T47D (cell line): ENCODE measurements at places on chromosomes 16 and 17.

GRCh38 chr16:66670691-66671388, 25.7 kb downstream of the CMTM4 start:
- DNase-seq: no peak

DNA sequence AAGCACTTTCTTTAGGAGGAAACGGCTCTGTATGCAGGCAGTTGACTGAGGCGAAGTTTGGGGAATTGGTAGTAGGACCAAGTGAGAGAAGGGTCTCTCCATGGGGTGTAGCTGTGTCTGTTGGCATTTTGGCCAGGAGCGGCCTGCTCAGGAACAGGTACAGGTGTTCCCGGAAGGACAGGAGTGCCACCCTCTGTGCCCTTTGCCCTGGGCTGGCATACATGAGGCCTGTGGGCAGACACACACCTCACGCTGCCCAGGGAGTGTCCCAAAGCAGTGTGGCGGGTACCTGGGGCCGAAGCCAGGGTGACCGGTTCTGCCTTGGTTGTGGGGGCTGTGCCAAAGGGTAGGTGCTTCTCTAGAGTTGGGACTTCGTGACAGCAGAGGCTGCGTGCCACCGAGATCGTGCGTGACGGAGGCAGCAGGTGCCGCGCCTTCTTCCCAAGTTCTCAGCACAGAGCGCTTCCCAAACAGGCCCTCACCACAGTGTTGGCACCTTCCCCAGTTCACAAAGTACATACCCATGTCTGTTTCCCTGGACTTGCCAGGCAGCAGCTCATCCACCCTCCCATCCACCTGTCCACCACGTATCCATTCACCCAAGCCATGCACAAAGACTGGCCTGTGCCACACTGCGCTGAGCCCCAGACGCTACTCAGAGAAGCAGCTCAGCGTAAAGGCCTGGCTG, 19.9 kb upstream of the TCF25 start:
- no peak for DNase-seq

GRCh38 chr17:8946476-8946875, 19.0 kb downstream of the PIK3R5 start:
- no peak for DNase-seq

DNA sequence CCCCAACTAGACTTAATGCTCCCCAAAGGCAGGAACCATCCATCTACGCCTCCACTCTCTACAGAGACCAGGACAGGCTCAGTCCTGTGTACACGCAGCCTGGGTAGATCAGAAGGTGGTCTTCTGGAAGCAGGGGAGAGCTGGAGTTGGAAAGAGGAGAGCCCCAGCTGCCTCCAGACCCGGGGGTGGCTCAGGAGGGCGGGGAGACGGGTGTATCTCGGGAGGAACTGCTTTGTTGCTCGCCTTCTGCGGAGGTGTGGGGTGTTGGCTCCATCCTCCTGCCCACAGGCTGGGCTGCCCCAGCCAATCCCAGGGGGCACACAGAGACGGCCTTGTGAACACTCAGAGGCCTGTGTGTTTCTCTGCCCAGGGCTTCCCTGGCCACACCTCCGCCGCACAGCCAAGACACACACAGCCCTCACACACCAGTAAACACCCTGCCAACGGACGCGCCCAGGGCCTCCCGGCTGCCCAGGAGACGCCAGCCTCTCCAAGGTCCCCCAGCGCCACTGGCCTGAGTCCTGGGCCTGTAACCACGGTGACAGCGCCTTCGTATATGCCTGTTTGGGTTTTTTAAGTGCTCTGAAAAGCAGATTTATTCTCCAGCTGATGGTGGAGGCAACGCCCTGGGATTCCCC, 143.4 kb upstream of the CDC42EP4 start:
- no peak for DNase-seq

GRCh38 chr17:14331982-14332298, 31.1 kb downstream of the HS3ST3B1 start:
- no peak for DNase-seq

DNA sequence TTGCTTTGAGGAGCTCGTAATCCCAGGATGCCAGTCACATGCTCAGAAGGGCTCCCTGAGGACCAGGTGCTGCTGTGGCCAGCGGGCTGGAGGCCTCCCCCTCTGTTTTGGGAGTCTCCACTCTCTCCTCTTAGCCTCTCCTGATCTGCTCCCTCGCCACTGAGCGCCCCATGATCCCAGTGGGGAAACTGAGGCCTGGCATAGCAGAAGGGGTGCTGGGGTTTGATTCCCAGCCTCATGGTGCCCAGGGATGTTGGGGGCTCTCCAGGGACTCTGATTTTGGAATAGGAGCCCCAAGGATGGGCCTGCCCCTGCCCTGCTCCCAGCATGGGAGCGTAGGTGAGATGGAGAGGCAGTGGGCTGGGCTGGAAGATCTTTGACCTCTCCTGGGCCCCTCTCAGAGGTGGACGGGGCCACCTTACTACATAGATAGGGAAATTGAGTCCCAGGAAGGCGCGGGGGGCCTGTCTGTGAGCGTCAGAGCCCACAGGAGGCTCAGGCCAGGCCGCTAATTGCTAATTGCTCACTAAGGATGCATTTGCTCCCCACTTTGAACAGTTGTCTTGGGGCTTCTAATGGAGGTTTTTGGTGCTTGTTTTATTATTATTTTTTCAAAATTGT, 525 bp upstream of the ADCY7 start:
- no peak for DNase-seq

DNA sequence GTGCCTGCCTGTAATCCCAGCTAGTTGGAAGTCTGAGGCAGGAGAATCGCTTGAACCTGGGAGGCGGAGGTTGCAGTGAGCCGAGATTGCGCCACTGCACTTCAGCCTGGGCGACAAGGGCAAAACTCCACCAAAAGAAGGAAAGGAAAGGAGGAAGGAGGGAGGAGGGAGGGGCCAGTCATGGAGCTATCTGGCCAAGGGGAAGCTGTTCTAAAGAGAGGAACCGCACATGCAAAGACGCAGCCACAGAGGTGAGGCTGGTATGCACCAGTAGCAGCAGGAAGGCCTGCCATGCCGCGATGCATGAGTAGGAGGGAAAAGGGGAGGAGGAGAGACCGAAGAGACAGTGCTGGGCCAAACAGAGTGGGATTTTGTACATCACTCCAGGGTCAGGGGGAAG, 35.9 kb downstream of the HSBP1 start:
- no peak for DNase-seq

- no peak for DNase-seq
Observed at GRCh38 chr17:37218849-37219248, 156.9 kb upstream of the C17orf78 start.

GRCh38 chr16:23248261-23249194, 53.6 kb upstream of the SCNN1B start:
- DNase-seq: no peak

GRCh38 chr16:67397812-67398545, 4.7 kb upstream of the TPPP3 start:
- DNase-seq: no peak

GRCh38 chr16:75262104-75262799, 10.8 kb upstream of the BCAR1 start:
- DNase-seq: no peak

DNA sequence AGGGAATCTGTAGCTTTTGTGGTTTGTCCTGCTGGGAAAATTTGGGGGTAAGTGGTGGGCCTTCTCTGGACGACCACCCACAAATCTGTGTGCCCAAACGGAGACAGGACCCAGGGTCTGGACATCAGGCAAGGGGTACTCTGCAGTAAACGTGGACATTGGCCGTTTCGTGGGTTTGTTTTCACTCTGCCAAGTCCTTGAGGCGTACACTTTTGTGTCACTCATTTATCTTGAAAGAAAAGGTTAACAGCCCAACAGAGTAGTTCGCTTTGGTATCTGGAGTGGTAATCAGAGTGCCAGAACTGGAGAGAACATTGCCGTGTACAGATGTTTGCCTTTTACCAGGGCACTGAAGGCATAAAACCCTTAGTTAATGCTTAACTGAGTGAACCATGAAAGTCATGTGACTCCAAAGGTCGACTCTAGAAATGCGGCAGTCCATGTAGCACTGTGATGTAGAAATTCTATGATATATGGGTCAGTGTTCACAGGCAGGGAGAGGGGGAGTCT, 15.4 kb downstream of the NAA60 start:
- no peak for DNase-seq

DNA sequence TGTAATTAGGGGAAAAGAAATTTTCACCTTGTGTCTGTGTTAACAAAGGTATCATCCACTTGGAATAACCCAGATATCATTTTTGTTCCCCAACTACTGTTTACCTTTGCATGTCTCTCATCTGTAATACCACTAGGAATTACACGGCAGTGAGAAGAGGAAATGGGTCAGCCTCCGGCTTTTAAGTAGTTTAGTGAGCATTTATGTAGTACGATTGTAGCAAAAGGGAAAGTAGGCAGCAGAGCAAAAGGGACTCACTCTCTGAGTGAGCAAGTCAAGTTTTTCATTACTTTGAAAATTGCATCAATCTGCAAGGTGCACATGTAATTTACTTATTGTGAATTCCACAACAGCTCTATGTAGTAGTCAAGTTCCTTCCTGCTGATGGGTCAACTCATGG, 11.2 kb downstream of the PHF12 start:
- no peak for DNase-seq

DNA sequence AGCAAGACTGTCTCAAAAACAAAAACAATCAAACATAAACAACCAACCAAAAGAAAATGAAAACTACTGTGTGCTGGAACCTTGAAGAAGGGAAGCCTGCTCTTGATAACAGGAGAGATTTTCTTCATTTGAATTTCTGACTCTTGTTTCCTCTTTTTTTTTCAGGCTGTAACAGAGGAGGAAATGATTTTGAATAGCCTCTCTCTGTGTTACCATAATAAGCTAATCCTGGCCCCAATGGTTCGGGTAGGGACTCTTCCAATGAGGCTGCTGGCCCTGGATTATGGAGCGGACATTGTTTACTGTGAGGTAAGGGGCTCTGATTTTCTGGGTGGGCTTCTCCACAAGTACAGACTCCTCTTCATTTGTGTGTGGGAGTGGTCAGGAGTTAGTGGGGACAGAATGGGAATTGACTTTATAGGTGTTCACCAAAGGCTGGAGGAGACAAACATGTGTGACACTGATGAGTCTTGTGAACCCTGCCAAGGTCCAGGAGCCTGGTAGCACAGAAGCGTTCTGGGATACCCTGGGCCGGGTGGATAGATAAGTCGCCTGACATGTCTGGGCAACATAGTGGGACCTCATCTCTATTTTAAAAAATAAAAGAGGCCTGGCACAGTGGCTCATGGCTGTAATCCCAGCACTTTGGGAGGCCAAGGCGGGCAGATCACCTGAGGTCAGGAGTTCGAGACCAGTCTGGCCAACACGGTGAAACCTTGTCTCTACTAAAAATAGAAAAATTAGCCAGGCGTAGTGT, 14.9 kb downstream of the DUS2 start:
- DNase-seq: no peak

DNA sequence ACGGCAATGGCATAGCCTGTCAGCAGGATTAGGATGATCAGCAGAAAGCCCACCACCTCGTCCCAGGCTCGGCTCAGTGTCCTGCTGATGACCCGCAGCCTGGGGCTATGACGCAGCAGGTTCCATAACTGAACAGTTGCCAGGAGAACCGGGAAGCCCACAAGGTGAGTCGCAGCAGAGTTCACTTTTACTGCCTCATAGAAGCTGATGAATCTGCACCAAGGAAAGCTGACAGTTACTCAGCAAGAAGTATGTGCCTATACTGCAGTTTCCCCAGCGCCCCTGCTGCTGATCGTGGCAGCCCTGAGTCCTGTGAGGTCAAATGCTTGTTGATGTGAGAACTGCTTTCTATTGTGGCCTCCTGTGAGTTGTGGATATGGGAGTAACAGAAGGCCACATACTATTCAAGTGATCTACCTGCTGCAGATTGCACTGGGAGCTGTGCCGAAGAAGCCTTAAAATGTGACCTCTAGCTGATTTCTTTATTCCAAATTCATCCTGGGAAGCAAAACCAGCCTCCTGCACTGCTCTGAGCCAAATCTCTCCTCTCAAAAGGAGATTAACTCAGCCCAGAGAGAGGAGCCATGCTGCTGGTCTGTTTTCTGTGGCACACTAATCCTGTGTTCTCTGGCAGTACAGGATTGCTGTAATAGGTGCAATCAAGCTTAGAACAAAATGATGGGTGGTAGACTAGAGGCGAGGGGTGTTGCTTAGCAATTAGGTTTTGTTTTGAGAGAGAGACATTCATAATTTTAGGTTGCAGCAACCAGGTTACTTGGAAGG, 38.8 kb downstream of the IST1 start:
- no peak for DNase-seq

- no peak for DNase-seq
Observed at GRCh38 chr16:17359788-17360390, 110.9 kb downstream of the XYLT1 start.

GRCh38 chr17:2101448-2102257, 46.8 kb downstream of the HIC1 start:
- DNase-seq: peak; percentile 41
